ENCODE measurements at places on chromosomes 4 and X. TPM values are rescaled to one million over a fixed set of nuclear protein-coding genes. Genes with fewer than 3 reads are reported as not detected.

Gene MAGEA4
- total RNA-seq = not detected

GRCh38 chrX:112696481-112696880 is 16.7 kb upstream of the LHFPL1 start:
- DNase-seq = no peak

DNA sequence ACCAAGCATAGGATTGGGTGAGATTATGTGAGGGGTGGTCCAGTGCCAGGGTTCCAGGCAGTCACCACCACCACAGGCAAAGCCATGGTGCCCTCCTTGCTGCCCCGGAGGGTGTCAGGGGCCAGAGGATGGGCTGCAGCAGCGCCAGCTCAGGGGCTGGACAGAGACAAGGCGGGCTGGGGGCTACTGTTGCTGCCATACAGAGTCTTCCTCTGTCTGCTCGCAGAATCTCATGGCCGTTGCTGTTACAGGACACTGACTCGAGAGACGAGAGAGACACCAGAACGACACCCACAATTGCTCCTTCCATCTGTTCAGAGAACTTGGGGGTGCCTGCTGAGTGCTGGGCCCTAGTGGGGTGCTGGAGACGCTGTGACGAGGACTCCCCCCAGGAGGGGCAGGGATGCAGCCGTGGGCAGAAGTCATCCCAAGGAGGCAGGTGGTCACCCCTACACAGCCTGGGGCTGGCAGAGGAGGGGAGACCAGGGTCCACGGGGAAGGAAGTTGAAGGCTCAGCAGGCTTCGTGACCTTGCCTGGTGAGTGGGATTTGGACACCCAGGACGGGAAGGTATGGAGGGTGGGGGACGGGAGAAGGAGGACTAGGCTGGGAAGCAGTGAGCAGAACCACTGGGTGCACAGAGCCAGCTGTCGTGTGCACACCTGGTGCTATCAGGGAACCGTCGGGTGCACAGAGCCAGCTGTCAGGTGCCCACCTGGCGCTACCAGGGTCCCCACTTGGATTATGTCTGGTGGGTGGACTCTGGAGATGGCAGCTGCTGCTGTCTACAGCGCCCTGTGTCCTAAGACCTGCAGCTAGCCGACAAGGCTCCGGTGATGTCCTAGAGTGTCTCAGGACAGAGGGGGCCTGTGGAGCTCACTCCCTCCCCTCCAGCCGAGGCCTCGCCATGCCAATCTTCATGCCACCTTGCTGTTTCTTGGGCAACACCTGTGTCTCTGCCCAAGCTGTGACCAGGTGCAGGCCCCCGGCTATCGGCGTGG is 43.9 kb upstream of the HMX1 start:
- no peak for DNase-seq

- no peak for DNase-seq
Observed at GRCh38 chrX:70042399-70043371, 7.1 kb downstream of the AWAT2 start.

DNA sequence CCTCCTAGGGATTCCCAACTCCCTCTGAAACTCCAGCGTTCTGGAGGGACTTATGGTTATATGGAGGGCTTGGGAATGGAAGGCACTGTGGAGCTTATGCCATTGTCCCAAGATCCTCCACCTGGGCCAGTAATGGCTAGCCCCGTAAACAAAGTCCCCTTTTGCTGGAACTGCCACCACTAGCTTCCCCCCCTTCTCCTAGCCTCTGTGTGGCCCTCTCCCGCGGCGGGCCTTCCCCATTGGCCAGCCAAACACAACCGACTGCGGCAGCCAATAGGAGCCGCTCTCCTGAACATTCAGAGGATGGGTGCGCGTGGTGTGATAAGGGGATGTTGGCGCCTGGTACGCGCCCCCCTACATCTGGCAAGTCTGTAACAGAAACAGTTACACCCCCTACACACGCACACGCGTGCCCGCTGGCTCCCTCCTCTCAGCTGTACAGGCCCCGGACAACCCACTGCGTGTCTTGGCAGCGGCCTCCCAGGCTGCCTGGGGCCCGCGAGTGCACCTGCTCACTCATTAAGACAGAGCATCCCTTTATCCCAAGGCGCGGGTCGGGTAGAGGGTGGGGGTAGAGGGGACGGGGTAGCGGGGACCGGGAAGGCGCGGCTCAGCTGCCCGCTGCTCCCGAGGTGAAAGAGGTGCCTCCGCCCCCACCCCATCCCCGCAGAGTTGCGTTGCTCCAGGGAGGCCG is 863 bp upstream of the RAB33A start:
- DNase-seq = peak; percentile 85

Data from activated CD8-positive, alpha-beta T cell treated with anti-CD3 and anti-CD28 coated beads for 36 hours (primary cell).